ENCODE measurements at places on chromosomes 4 and X.

DNA sequence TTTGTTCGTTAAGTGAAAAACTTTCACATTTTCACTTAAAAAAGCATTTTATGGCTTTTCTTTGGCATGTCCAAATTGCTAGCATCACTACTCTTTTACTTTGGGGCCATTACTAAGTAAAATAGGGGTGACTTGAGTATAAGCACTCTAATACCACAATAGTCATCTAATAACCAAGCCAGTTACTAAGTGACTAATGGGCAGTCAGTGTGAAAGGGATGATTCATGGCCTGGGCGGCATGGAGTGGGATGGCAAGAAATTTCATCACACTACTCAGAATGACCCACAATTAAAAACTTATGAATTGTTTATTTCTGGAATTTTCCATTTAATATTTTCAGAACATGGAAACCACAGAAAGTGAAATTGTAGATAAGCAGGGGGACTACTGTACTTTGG lies 60.9 kb downstream of the BMP15 start:
- DNase-seq = no peak

- DNase-seq = no peak
These were observed 9.0 kb downstream of the PCDH18 start for GRCh38 chr4:137523329-137523728.

DNA sequence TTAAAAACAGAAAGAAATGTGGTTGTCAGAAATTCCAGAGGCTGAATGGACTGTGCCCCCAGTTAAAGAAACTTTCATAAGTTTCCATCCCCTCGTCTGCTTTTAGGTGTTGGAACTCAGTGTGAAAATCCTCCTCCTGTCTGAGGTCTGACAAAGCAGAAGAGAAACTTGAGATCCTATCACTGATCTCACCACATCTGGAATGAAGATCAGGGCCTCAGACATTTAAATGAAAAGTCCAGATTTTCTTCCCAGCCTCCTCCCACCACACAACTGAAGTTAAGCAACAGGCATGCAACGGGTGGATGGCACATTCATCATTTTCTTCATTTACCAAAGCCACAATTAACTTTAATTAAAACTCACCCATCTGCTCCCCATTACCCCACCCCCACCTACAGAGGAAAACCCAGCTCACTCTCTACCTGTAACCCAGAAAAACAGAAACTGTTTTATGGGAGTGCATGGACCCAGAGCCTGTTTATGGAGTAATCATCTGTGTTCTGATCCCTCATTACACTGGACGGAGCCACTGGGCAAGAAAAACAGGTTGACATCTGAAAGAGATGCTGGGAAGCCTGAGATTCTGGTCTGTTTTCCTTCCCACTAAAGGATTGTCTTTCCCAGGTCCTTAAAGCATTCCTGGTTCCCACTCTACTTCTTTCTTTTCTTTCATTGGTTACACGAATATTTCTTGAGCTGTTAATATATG lies 58.1 kb upstream of the HOPX start:
- DNase-seq = peak; percentile 49

- DNase-seq = no peak
These were observed 545.2 kb downstream of the KCTD8 start for GRCh38 chr4:43903456-43903855.

DNA sequence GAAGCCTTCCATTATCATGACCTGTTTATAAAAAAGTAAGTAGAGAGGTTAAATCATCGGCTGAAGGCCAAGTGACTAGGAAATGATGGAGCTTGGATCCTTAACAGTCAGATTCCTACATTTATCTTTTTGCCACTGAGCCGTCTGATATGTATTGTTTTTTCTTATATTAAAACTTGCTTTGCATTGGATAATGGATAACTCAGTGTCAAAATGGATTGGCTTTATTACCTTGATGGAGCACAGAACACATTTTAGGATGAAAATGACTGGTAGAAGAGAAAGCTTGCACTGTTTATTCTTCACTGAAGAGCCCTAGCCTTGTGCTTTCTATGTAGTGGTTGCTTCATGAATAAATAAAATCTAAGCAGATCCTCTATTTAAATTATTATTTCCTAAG lies 54.2 kb upstream of the TSPAN5 start:
- no peak for DNase-seq

- no peak for DNase-seq
These were observed 73.4 kb downstream of the ANAPC4 start for GRCh38 chr4:25450491-25450901.

DNA sequence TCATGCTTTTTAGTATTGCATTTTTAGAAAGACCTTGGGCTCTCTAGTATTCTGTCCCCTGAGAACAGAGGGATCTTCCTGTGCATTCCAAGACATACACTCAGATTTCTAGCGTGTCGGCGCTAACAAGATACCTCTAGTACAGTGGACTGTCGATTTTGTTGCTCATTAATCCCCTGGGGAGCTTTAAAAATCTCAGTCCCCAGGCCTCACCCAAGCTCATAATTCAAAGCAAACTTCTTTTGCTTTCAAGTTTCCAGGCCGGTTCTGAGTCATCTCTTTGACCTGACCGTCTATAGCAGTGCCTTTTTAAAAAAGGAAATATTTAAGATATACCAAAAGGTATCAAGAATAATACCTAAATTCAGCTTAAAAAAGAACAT lies 137.0 kb downstream of the AMMECR1 start:
- peak; percentile 61 for DNase-seq

- DNase-seq = no peak
These were observed 16.7 kb downstream of the IL21 start for GRCh38 chr4:122604146-122604545.

GRCh38 chr4:127997534-127998388 lies 32.6 kb downstream of the ABHD18 start:
- DNase-seq = no peak

- DNase-seq = no peak
These were observed 477.1 kb downstream of the PPARGC1A start for GRCh38 chr4:23412701-23413100.

- DNase-seq = no peak
These were observed 151.8 kb upstream of the FAT1 start for GRCh38 chr4:186875476-186875875.

GRCh38 chr4:62513306-62513705 lies 1313.2 kb downstream of the ADGRL3 start:
- no peak for DNase-seq

GRCh38 chr4:102318105-102318504 lies 27.2 kb downstream of the SLC39A8 start:
- no peak for DNase-seq

DNA sequence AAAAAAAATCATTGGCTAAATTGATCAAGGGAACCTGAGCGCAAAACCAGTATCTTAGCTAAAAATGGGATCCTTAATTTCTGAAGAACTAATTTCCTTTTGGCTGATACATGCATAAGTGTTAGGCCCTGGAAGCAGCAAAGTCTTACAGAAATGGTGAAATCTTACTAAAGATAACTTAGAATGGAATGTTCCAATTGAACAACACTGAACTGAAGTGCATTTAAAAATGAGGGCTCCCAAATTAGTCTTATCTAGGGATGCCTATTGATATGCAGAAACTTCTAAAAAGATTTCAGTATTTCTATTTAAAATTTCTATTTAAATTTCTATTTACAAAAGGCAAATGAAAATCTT lies 120.7 kb upstream of the BANK1 start:
- DNase-seq = no peak

DNA sequence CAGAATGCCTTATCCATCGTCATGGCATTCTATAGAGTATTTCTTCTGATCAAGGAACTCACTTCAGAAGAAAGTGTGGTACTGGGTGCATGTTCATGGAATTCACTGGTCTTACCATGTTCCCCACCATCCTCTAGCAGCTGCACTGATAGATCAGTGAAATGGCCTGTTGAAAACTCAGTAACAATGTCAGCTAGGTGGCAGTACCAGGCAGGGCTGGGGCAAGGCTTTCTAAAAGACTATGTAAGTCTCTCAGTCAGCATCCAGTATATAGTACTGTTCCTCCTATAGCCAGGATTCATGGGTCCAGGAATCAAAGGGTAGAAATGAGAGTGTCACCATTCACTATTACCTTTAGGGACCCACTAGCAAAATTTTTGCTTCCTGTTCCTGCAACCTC lies 15.8 kb upstream of the LDB2 start:
- no peak for DNase-seq

DNA sequence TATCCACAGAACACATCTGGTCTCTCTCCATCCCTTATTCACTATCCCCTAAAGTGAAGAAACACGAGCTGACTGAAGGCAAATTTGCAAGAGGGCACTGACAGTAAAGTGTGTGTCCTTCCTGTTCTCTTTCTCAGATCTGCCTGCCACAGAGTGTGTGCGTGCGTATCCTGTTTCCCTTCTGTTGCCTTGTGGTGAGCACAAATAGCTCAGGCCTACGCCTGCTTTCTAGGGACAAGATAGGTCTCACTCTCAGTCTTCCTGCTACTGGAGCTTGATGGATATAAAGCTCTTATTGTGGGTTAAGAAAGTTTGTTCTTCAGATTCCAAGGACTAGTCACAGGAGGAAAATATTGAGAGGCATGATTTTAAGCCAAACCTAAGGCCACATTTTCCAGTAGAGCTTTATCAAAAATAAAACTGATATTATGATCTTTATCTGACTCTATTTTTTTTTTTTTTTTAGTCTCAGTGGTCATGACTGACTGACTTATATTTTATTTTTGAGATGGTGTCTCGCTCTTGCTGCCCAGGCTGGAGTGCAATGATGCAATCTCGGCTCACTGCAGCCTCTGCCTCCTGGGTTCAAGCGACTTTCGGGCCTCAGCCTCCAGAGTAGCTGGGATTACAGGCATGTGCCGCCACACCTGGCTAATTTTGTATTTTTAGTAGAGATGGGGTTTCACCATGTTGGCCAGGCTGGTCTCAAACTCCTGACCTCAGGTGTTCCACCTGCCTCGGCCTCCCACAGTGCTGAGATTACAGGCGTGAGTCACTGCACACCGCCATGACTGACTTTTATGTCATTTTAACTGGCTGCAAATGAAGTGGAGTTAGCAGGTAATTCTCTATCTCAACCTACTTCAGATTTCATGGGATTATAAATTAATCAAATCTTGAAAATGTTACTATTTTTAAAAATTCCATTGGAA lies 140.3 kb upstream of the SH3RF1 start:
- DNase-seq = peak; percentile 96

- DNase-seq = peak; percentile 32
These were observed 672.2 kb upstream of the AMOT start for GRCh38 chrX:113512700-113513395.

- DNase-seq = no peak
These were observed 446.3 kb downstream of the TRAM1L1 start for GRCh38 chr4:116639070-116639577.

GRCh38 chr4:138223231-138223910 lies 18.8 kb downstream of the SLC7A11 start:
- no peak for DNase-seq

- DNase-seq = peak; percentile 1
These were observed 79.8 kb upstream of the SMARCAD1 start for GRCh38 chr4:94127707-94128328.

GRCh38 chrX:109719264-109719663 lies 13.8 kb downstream of the ACSL4 start:
- no peak for DNase-seq

- no peak for DNase-seq
These were observed 43.8 kb upstream of the CLDN34 start for GRCh38 chrX:9923357-9923756.

DNA sequence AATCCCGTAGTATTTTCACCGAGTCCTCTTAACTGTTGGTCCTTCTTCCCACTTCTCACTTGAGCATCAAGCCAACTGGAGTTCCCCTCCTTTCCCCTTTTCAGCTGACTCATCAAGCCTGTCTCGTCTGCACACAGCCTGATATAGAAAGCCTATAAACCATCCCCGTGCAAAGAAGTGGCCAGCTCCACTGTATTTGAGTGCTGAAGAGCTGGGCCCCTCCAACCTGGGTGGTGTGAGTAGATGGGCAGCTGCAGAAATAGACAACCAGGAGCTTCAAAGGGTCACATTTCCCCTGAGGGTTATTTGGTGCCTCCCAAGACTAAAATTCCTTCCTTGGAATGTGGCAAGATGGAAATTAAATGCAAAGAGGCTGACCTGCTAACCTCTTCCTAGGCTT lies 199.7 kb downstream of the HS6ST2 start:
- no peak for DNase-seq

- DNase-seq = no peak
These were observed 144.2 kb upstream of the PCDH18 start for GRCh38 chr4:137676357-137676998.

GRCh38 chrX:37986893-37987292 lies 19.5 kb upstream of the SYTL5 start:
- DNase-seq = no peak

- DNase-seq = no peak
These were observed 1850.2 kb upstream of the AGA start for GRCh38 chr4:179292468-179292867.

DNA sequence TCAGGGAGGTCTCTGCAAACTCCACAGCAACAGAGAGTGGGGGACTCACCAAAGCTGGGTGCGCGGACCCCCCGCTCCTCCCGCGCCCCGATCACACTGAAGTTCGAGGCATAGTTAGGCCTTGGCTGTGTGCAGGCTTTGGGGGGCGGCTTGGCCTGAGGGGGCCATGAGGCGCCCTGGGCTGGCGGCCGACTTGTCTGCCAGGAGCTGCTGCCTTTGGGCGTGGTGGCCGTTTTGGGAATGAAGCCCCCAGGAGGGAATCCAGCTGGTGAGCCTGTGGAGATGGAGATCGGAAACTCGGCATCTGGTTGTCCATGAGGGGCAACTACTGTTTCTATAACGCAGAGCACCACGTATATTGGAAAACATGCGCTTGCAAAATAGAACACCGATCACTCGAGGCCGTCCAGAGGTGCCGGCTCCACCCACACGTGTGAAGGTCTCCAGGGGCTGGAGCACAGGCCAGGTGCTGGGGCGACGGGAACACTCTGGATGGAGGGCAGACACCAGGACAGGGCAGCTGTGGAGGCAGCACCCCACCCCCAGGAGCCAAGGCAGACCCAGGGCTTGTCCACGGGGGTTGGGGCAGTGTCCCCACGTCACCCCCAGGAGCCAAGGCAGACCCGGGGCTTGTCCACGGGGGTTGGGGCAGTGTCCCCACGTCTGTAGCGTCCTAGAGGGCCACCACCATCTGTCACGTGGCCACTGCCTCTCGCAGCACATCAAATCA lies 25.9 kb upstream of the CPLX1 start:
- DNase-seq = no peak

DNA sequence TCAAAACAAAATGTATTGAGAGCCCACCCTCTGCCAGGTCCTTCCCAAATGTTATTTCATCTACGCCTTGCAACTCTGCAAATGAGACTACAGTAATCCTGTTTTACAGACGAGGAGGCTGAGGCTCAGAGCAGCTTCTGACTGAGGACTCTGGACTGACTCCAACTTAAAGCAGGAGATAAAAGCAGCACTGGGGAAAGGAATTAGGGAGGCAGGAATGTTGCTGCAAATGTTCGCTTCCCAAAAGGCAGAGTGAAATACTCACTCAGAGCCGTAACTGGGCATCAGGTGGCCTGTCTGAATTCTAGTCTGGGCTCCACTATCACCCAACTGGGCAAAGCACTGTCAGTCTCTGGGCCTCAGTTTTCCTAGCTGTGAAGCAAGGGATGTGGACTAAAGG lies 94.7 kb upstream of the SRD5A3 start:
- no peak for DNase-seq

- no peak for DNase-seq
These were observed 264.8 kb upstream of the LDB2 start for GRCh38 chr4:17163156-17163771.

GRCh38 chr4:8185930-8186329 lies 13.2 kb upstream of the SH3TC1 start:
- DNase-seq = no peak

GRCh38 chr4:174037631-174038030 lies 245.8 kb downstream of the FBXO8 start:
- DNase-seq = no peak

- no peak for DNase-seq
These were observed 3.5 kb downstream of the MND1 start for GRCh38 chr4:153348006-153348405.
